ENCODE measurements at places on chromosomes 3 and 15. TPM values are rescaled to one million over a fixed set of nuclear protein-coding genes. Genes with fewer than 3 reads are reported as not detected.

DNA sequence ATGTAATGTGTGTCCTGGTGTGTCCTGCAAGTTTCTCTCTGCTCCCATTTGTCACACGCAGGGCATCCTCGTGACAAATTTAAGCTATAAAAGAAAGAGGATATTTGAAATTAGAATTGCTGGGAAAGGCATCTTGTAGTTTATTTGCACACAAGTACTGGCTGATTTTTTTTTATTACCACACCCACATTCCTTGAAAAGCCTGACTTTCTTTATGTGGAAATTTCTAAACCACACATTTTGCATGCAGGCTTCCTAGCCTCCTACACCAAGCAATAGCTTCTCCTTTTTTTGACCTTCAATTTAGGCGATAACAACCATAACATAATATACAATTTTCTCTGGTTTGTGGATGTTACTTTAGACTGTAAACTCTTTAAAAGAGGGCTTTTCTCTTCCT lies 126.1 kb downstream of the SERPINI1 start:
- H3K36me3 ChIP-seq: no peaks in the 10 kb centered on the region
- H3K4me3 ChIP-seq: no peak overlapping the region
- no peak overlapping the region for H3K27ac ChIP-seq
- H3K4me1 ChIP-seq: peaks cover 12% of the 10 kb centered on the region
- no peak for DNase-seq

DNA sequence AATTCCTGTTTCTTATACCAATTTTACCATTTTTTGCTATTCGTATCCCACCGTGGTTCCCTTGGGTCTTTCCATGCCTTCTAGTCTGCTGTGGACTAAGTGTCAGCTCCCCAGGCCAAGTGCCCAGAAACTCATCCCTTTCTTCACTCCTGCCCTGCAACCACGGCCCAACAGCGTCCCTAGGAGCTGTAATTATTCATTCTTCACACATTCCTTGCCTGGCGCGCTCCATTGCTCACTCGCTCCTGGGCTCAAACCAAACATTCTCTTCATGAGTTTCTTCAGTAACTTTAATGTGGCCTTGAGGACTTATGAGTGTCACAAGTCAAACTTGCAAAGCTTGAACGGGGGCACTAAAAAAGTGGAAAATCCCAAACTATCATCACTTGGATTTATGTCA lies 15.7 kb downstream of the GABRB3 start:
- no peaks in the 10 kb centered on the region for H3K27me3 ChIP-seq
- no peaks in the 10 kb centered on the region for H3K36me3 ChIP-seq
- no peak for DNase-seq
- no peak overlapping the region for H3K4me3 ChIP-seq

GRCh38 chr3:150810641-150811040 lies 47.7 kb upstream of the SIAH2 start:
- no peaks in the 10 kb centered on the region for H3K36me3 ChIP-seq
- DNase-seq: no peak
- no peak overlapping the region for H3K4me3 ChIP-seq
- H3K4me1 ChIP-seq: no peaks in the 10 kb centered on the region
- no peaks in the 10 kb centered on the region for H3K27me3 ChIP-seq

Gene PPP1R14D
- not detected for total RNA-seq

Gene SLC6A20
- not detected for total RNA-seq

Measured in thoracic aorta (tissue), 2 donors.